Left cardiac atrium (tissue), 4 donors: ENCODE measurements at places on chromosomes 5 and 9. TPM values are rescaled to one million over a fixed set of nuclear protein-coding genes. Genes with fewer than 3 reads are reported as not detected.

GRCh38 chr5:13186177-13186576, 758.3 kb downstream of the DNAH5 start:
- no peak for DNase-seq

TMC1 gene
- 0.27 TPM for total RNA-seq

MIGA2 gene
- 31.8 TPM for total RNA-seq

RANBP17 gene
- 7.3 TPM for total RNA-seq

- DNase-seq = no peak
Observed at GRCh38 chr5:55108661-55109060, 6.2 kb downstream of the GZMA start.

GRCh38 chr9:25442526-25442925, 235.7 kb downstream of the TUSC1 start:
- DNase-seq = no peak

- peak; percentile 33 for DNase-seq
Observed at GRCh38 chr5:131224387-131225201, 39.3 kb upstream of the CDC42SE2 start.

IL4 gene
- total RNA-seq = not detected

- DNase-seq = no peak
Observed at GRCh38 chr5:132431632-132432031, 58.9 kb downstream of the IRF1 start.

DNA sequence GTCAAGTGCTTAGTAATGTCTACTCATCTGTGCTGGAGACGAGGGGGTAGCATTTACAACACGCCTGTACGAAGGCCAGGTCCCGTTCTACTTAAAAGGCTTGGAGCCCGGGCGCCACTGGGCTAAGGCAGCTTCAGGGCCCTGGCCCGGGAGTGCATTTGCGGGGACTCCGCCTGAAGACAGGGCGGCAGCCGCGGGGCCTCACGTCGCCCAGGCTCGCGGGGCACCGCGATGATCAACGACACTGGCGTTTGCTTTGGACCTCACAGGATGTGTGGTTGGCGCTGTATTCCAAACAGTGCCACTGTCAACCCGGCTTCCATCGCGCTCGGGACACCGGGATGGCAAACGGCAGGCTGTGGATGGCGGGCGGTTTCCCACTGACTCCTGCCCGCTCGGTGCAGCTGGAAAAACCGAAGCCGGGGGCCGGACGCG, 1.1 kb upstream of the TENT4A start:
- DNase-seq = peak; percentile 60

GRCh38 chr5:2576823-2577222, 174.7 kb downstream of the IRX2 start:
- DNase-seq = no peak

PCBD2 gene
- total RNA-seq = 18.8 TPM

OGN gene
- total RNA-seq = 25.6 TPM

DNA sequence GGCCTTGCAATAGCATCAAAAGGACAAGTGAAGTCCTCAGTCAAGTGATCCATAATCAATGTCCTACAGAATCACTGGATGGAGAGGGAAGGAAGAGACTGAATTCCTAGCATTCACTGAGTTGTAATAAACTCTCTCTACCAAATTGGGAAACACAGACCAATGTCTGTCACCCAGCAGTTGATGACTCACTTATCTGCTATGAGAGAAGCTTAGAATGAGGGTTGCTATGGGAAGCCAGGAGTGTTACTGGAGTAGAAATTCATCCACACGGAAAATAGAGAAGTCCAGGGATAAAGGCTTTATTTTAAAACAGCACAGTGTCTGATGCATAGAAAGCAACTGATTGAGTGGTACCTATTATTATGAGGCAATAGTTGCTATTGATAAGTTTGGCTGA, 407.4 kb downstream of the BRINP1 start:
- no peak for DNase-seq

DNA sequence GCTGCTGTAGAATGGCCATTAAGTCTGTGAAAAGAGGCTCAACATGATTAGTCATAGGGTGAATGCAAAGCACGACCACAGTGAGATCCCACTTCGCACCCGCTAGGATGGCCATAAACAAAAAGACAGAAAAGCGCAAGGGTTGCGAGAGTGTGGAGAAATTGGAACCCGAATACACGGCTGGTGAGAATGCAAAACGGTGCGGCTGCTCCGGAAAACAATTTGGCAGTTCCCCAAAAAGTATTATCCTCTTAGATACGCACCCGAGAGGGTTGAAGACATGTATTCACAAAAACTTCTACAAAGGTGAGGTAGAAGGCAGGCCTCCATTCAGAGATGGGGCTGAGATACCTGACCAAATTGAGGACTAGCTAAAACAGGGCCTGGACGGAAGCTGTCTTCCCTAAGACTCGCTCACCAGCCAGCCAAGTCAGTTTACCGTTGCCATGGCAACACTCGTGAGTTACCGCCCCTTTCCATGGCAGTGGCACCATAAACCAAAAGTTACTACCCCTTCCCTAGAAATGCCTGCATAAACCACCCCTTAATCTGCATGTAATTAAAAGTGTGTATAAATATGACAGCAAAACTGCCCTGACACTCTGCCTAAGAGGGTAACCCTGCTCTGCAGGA, 726 bp upstream of the PSMB7 start:
- DNase-seq = no peak

DNA sequence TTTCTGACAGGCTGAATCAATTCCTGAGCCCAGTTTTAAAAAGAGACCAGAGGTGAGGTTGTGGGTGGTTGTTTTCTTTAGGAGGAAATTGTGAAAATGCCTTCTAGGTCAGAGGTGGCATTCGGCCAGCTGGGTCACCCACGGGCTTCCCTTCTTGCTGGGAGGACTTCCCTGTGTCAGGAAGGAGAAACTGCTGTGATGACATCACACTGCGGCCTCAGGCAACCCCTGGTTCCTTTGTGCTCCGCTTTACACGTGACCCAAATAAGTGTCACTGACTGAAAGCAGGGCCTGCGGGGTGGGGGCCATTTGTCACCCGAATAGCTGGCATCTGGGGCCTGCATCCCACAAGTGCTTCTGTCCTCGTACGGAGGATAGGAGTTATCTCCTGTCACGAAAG, 39.7 kb downstream of the FABP6 start:
- DNase-seq = peak; percentile 93

SOX30 gene
- total RNA-seq = 0.44 TPM

GRCh38 chr9:36193023-36193422, 2.3 kb downstream of the CLTA start:
- no peak for DNase-seq

GRCh38 chr5:23089286-23089685, 236.1 kb upstream of the CDH12 start:
- no peak for DNase-seq

PLAC8L1 gene
- not detected for total RNA-seq

DNA sequence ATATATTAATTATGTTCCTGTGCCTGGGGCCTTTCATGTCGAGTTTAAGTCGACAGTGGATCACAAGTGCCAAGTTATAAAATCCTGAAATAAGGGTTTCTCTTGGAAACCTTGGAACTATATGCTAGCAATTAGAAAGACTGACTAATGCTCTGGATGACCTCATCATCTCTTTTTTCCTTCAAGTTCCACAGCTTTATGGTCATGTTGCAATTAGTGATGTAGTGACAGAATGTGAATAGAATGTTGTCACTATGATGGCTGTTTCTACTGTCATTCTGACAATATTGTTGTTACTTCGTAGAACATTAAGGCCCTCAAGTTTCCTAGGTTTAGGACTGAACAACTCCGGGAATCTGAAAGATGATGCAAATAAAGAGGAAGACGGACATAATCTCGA, 368.0 kb upstream of the SEMA6A start:
- DNase-seq = no peak

- DNase-seq = no peak
Observed at GRCh38 chr9:98171176-98171925, 21.1 kb downstream of the CORO2A start.

SOHLH1 gene
- not detected for total RNA-seq

- DNase-seq = no peak
Observed at GRCh38 chr5:133341296-133341695, 271.0 kb downstream of the FSTL4 start.

GRCh38 chr5:3612591-3613042, 17.0 kb downstream of the IRX1 start:
- no peak for DNase-seq

TNFSF15 gene
- 0.05 TPM for total RNA-seq

DNA sequence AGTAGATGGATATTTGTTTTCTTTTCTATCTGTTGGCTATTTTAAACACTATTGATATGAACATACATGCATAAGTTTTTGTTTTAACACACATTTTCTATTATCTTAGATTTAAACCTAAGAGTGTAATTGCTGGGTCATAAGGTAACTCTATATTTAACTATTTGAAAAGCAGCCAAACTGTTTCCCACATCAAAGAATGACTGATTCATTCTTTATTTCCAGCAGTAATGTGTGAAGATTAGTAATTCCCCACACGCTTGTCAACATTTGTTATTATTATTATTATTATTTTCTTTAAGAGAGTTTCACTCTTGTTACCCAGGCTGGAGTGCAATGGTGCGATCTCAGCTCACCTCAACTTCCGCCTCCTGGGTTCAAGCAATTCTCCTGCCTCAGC, 1495.8 kb downstream of the EFNA5 start:
- no peak for DNase-seq

GRCh38 chr9:130632841-130633240, 31.6 kb upstream of the PRDM12 start:
- DNase-seq = no peak

GRCh38 chr5:114898602-114899001, 271.1 kb downstream of the TRIM36 start:
- DNase-seq = no peak

DNA sequence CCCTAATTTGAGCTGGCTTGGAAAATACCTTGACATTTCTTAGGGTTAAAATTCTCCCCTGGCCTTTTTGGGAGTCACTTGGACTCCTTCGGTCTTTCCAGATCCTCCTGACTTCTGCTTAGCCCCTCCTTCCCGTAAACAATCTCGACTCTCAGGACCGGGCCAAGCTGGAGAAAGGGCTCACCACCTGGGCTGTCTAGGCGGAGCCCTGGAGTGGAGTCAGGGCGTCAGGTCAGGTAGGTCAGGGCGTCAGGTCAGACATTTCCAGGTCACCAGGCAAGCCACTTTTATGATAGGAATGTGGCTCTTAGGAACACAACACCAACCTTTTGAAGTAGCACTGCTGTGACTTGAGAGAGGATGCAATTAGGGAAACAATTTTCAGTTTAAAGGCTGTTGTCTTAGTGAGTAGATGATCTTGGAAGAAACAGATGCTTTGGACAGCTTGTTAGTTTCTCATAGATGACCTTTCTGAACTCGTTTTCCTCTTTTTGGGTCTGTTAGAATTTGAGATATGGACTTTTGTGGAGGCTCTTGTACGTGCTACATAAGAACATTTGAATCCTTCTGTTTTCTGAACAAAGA, 12.8 kb downstream of the OSTF1 start:
- no peak for DNase-seq

SQSTM1 gene
- total RNA-seq = 302 TPM

LRRC70 gene
- total RNA-seq = 2.0 TPM

IL5 gene
- not detected for total RNA-seq

GFRA3 gene
- total RNA-seq = 0.92 TPM
